ENCODE measurements at places on chromosomes 4 and X.

DNA sequence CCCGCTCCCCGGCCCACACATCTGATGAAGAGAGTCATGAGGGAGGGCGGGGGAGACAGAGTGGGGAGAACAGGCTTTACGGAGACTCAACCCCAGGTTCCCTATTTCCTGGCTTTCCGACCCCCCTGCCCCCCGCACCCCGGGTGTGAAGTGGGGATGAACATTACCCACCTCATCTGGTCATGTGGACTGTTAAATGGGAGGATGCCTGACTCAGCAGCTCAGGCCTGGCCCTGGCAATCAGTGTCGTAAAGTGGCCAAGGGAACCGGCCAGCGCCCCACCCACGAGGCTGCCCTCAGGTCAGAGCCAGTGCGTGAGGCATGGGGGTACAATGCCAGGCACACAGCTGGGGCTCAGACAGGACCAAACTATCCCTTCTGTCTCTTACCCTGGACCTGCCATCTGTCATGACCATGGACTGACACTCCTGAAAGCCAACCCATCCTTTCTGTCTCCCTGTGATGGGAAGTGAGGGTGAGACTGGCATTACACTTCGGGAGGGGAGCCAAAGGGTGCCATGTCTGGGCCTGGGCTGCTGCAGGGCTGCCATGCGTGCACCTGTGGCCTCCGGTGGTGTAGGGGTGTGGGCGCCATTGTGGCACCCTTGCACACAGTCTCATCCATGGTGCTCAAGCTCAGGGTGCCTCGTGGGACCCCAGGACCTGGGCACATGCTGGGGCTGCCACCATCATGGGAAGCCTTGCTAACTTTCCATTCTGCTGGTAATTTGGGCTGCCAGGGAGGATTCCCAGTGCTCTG lies 106.1 kb upstream of the PSAPL1 start:
- DNase-seq = no peak

- DNase-seq = no peak
Observed at GRCh38 chrX:45295259-45295986, 94.7 kb upstream of the DIPK2B start.

- no peak for DNase-seq
Observed at GRCh38 chr4:99458911-99459447, 23.8 kb upstream of the ADH7 start.

DNA sequence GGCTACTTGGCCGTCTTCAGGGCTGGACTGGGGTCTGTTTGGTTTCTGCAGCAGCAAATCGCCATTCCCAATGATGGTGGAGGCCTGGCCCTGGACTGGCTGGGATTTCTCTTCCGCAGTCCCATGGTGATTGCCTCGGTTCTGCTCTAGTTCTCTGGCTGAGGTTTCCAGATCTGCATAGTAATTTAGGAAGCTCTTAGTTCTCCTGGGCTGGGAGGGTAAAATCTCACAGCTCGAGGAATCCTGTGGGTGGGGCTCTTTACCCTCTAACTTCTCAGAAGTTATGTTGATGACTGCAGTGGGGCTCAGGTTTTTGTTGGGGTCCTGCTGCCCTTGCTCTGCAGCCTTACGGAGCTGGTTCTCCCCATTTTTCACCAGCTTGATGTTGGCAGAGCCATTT lies 200.6 kb downstream of the APBB2 start:
- no peak for DNase-seq

- DNase-seq = no peak
Observed at GRCh38 chr4:121219227-121219626, 55.1 kb upstream of the TNIP3 start.

DNA sequence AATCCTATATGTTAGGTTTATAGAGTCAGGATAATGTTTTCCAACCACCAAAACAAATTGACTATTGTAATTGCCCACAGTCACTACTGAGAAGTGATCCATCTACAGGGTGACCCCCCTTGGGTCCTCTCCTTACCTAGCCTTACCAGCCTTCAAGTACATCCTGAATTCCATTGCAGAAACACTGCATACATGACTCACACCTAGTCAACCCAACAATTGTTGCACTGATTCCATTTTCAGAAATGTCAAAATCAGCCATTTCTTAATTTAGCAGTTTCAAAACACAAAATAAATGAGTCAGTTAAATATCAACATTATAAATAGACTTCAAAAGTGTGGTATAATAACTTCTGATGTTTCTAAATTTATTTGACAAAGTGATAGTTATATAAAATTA lies 106.3 kb upstream of the TNIP3 start:
- no peak for DNase-seq

- no peak for DNase-seq
Observed at GRCh38 chr4:188714501-188714900, 575.3 kb downstream of the TRIML1 start.

DNA sequence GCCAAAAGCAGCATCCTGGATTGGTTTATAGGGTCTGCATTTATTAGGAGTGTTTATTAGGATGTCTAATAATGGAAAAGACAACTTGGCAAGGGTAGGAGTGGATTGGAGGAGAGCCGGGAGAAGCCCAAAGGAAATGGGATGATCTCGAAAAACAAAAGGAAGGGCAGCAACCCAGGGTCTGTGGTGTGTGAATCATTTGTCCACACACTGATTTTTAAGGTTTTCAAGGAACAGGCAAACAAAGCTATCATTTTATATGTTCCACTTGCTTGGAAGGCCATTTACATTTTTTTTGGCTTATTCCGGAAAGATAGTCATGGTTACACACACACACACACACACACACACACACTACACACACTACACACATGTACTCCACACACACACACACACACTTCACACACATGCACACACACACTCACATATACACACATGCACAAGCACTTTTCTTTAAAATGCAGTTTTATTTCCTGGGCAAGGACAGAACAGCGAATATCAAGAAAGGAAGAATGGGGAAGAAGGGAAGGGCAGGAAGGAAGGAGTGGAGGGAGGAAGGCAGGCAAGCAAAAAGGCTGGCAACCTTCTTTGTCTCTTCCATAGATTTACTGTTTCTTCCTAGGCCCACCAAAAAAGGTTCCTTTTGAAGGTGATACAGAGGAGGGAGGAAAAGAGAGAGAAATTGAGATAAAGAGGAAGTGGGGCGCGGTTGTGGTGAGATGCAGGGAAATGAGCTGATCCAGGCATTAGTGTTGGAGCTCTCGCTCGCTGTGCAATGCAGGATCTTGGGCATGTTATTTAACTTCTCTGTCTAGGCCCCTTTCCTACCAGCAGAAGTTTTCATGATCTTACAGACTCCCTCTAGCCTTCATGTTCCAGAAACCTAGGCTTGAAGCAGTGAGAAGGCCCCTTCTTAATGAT lies 88.6 kb upstream of the MAML3 start:
- DNase-seq = no peak
